ENCODE measurements at places on chromosomes 5 and 9.

GRCh38 chr9:72667181-72667580 is 145.8 kb downstream of the TMC1 start:
- DNase-seq, result no peak

- peak; percentile 52 for DNase-seq
Measured at GRCh38 chr5:159456722-159457465, 126.6 kb upstream of the IL12B start.

- DNase-seq, result peak; percentile 30
Measured at GRCh38 chr5:90940227-90940995, 381.8 kb downstream of the ADGRV1 start.

DNA sequence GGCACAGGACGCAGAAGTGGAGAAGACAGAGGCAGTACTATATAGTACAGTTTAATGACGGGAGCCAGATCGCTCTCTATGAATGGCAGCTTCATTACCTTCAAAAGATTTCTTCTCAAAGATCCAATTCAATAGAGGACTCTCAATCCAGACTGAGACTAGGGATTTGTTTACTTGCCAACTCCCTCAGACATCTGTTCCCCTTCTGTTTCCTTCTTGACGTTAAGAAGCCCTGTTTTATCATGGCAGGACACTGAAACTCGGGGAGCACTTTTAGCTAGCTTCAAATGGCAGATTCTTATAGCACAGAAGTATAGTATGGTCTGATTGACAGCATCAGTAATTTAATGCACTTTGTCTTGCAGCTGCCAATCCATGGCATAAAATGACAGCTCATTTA is 747.3 kb upstream of the C9orf72 start:
- DNase-seq, result no peak

GRCh38 chr9:73981405-73981804 is 515.7 kb upstream of the RORB start:
- DNase-seq, result no peak

GRCh38 chr9:38043931-38044623 is 24.9 kb downstream of the SHB start:
- no peak for DNase-seq

DNA sequence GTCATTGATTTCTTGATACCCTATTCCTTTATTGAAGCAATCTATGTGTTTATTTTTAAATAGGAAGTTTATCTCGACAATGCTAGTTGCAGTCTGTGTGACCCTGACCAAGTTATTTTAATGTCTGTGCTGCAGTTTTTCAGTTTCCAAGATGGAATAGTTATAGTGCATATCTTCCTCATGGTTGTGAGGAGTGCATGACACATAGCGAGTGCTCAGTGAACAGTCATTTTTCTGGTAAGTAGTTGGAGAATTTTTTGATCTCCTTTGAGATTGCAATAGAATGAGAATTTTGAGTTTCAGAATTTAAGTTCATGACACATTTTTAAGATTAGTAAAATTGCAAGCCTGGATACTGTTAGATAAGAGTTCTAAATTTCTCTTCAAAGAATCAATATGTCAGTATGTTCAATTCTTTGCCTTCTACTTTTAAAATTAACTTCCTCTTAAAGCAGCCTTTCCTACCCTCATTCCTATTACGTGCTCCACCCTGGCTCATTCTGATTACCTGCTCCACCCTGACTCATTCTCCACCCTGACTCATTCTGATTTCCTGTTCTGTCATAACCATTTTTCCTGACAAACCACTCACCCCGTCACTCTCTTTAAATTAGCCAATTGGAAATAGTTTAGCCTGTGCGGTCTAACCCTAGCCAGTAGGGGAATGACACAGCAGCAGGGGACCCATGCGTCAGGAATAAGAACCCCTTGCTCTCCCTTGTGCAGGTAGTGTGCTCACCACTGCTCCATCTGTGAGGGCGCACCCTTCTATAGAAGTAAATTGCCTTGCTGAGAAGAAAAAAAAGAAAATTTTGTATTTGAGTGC is 30.7 kb downstream of the SPIN1 start:
- peak; percentile 41 for DNase-seq

GRCh38 chr5:1037123-1037670 is 28.6 kb downstream of the NKD2 start:
- DNase-seq, result no peak

DNA sequence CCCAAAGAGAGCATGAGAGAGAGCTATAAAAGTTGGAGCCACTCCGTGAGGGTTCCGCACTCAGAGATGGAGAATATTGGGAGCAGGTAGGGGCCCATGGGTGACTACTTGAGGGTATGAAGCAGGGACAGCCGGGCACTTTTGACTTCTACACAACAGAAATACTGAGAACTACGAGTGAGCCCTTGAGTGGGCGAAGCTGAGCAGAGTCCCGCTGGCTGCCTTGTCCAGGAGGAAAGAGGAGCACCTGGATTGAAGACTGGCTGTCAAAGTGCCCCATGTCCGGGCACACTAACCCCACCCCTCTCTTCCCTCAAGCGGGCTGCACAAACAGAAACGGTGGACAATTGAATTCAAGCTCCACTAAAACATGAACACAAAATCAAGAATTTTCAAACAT is 33.6 kb downstream of the FYB1 start:
- DNase-seq, result no peak

GRCh38 chr9:7165331-7165975 is 407.7 kb downstream of the KDM4C start:
- DNase-seq, result no peak

DNA sequence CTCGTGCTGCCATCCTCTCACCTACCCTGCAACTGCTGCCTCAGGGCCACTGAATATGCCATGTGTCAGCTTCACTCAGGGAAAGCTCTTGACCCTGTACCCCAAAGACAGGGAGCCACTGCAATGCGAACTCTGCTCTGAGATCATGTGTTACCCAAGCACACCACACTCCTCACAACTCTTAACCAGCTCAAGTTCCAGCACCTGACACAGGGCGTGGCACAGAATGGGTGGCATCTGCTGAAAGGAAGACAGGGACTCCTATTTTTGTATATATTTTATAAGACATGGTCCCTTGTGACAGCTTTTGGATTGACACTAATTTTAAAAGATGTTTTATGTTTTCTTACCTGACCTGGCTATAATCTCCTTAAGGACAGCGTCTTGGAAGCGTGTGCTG is 10.7 kb downstream of the PHYKPL start:
- DNase-seq, result no peak

DNA sequence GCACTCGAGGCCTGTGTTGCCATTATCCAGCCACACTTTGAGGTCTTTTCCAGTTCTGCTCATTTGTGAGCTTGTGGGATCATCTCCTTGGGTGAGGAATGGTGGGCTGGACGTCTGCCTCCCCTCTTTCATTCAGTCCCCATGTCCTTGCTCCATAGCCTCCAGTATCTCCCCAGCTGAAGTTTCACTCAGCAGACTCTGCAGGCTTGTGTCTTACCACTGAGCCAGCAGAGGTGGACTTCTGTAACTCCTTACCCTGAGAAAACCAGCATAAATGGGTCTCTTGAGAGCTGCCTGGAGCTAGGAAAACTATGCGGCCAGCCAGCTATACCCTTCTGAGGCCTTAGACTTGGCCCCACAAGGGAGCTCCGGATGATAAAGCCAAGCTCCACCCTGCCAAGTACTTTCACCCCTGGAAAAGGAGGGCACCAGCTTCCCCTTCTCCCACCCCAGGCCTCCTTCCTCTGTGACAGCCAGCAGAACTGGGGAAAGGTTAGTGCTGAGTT is 12.2 kb downstream of the IRF1 start:
- DNase-seq, result peak; percentile 46

DNA sequence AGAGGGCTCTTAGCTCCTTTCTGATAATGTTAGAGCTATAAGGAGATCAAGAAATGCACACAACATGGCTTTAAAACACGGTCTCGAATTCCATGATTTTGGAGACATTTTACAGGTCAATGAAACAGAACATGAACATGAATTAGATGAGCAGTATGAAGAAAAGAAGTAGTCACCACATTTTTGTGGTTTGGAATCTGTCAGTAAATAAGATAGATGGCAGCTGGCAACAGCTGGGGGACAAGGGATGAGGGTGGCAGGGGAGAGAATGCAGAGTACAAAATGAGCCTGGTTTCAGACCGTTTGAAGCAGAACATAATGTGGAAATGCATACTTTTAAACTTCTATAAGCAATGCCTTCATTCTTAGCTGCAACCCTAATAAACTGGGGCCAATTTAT is 107.1 kb downstream of the OXCT1 start:
- no peak for DNase-seq

DNA sequence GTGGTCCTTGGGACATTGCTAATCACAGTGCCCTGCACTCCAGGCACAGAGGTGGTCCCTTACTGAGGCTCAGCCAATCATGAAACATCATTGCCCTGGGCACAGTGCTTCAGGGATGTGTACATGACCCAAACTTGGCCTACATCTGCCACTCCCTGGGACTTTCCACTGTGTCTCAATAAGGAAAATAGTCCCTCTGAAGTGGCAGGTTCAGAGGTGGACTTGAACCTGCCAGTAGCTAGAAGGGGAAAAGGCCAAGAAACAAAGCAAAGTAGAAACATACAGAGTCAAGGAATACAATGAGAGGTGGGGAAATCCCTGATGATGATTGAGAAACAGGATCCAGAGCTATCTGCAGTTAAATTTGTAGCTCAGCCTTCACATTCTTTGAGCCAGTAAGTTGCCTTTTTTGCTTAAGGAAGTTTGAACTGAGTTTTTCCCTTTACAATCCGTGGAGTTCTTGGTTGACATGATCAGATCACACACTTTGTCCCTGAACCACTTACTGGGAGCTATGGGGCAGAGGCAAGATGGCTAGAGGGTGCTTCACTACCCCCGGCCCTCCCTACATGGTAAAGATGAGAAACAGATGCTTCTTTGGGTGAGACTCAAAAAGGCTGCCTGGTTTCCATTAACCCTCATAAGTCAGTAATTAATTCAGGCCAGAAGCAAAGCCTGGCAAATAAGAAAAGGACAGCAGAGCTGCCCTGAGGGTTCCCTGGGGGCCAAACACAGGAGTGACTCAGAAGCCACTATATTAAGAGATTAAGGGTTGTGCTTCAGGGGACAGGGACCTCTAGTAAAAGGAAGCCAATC is 57.6 kb downstream of the SH3TC2 start:
- no peak for DNase-seq

- DNase-seq, result no peak
Measured at GRCh38 chr5:78653681-78654366, 5.3 kb upstream of the LHFPL2 start.

DNA sequence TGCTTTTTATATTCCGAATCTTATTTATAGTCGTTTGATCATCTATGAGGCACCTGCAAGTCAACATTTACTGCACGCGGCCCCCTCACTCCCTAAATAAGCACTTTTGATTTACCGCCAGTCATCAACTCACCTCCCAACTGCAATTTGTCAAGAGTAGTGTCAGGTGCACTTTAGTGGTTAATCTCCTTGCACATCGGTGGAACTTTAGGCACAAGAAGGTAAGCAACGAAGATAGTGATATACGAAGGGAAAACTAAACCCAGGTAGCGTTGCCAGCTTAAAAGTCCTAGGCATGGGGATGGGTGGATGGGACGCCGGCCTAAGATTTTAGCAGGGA is 513 bp upstream of the RNF180 start:
- DNase-seq, result no peak

DNA sequence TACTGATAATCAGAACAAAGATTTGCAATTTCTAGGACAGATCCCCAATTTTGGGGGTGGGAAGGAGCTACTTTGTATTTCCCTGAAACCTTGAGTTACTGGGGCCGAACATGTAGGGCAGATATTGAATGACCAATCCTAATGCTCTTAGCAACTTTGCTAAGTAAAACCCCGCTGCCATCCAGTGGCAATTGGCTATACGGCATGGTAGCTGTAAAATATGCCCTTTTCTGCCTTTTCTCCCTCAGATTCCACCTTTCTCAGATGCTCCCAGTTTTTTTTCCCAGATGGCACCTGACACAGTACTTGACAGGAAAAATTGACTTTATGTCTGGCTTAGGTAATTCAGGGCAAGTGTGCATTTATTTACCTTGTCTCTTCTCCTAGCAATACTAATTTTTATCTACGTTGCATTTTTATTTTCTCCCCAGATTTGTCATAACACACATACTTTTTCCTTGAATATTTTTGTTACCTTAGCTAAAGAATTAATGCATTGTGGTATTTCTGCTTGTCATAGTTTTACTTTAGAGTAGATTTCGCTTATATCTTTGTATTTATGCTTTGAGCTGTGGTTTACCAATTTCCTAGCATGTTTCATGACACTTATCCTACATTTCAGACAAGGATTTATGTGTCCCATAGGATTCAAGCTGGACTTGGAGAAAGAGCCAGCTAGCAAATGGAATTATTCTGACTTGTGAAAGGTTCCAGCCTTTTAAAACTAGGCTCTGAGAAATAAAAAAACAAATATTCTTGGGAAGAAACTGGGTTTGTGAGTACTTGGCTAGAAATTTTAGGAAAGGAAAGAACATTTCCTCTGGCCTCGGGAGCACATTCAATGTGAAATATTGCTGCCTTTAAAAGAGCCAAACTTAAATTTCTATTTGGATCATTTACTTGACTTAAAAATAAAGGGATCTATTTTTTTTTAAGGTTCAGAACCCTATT is 37.4 kb downstream of the PIK3R1 start:
- DNase-seq, result no peak

- no peak for DNase-seq
Measured at GRCh38 chr9:129239946-129240490, 62.0 kb upstream of the IER5L start.

- DNase-seq, result no peak
Measured at GRCh38 chr9:68710111-68710471, 5.1 kb downstream of the PIP5K1B start.

DNA sequence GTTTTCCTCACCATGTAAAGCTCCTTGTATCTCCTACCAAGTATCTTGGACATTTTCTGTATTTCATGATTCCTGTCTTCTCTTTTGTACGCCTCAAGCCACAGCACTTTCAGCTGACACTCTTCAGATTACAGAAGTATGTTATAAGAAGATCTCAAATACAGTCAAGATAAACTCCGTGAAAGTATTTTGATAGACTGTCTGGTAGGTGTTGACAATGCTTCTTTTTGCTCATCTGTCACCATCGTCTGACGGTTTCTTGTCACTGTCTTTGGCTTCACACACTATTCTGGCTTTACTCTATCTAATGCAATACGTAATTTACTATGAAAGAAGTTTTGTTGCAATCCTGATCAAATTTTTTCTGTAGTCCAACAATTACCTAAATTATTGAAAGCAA is 294.5 kb upstream of the CDH12 start:
- DNase-seq, result no peak

GRCh38 chr5:143284521-143284920 is 119.0 kb downstream of the NR3C1 start:
- no peak for DNase-seq

- DNase-seq, result no peak
Measured at GRCh38 chr5:109486200-109486804, 76.5 kb upstream of the PJA2 start.

- no peak for DNase-seq
Measured at GRCh38 chr5:131266370-131267060, 2.7 kb downstream of the CDC42SE2 start.

GRCh38 chr9:136482046-136482792 is 621 bp downstream of the SEC16A start:
- no peak for DNase-seq
